ENCODE measurements at places on chromosomes 7 and 10.

DNA sequence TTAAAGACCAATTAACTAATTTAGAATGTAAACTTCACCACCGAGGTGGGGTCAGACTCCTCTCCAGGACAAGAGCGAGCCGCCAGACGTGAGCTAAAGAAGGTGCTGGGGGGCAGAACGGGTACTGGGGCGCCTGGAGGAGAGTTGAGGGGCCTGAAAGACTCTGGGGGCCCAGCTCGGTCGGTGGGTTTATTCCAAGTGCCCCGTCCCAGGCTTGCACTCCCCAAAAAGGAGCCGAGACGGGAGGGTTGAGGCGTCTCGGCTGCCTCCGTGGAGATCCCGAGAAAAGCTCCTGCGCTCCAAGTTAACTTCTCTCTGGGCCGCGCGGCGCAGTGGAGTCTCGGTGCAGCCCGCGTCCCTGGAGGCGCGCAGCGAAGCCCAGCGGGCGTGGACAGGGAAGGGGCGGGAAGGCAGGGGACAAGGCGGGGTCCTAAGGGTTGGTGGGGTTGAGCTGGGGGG is 553.3 kb downstream of the TFEC start:
- no peak for DNase-seq

DNA sequence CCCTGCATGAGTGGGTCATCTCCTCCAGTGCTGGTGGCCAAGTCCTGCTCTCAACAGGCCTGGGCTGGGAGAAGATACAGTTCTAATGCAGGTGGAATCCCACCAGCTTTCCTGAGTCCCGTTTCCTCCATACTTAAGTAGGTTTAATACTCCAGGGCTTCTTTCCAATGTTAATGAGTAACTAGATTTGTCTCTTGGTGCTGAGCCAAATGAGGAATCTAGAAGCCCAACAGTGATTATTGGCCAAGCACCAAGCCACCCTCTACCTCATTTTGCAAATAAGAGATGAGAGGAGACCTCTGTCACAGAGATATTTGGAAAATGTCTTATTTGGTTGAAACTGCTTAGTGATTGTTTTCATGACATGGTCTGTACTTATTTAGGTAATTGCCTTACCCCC is 37.1 kb downstream of the STARD3NL start:
- DNase-seq, result no peak

DNA sequence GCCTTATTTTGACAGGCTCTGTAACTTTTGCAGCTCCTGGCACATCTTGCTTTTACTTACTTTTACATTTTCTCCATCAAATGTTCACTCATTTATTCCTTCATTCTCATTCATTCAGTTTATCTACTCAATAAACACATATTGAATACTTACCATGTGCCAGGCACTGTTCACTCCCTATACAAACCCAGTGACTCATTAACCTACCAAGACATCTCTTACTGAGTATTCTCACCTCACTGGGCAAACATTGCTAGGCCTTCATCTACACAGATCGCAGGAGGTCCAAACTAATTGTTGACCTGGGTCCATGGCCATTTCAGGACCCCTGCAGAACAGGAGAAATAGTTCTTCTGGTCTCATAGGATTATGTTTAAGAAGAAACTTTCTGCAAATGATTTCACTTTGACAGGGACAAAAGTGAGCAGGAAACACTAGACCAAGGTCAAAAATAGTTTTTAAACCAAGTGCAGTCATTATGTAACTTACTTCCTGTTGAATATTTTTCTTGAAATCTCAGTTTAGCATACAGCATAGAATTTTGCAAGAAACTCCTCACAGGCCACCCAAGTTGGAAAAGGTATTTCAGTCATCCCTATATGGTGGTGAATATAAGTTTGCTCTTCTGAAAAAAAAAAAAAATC is 17.6 kb downstream of the SLC26A4 start:
- no peak for DNase-seq

- no peak for DNase-seq
Observed at GRCh38 chr10:62647375-62648092, 157.0 kb upstream of the ADO start.

Data from CD4-positive, alpha-beta memory T cell (primary cell).